ENCODE measurements at places on chromosomes 1 and 21.

- DNase-seq, result peak; percentile 8
Measured at GRCh38 chr1:203127666-203128430, at the start of gene ADORA1. TSS of gene ADORA1 (plus strand) at chr1:203127726. CDS start at chr1:203128842, 1,116 bp downstream.

DNA sequence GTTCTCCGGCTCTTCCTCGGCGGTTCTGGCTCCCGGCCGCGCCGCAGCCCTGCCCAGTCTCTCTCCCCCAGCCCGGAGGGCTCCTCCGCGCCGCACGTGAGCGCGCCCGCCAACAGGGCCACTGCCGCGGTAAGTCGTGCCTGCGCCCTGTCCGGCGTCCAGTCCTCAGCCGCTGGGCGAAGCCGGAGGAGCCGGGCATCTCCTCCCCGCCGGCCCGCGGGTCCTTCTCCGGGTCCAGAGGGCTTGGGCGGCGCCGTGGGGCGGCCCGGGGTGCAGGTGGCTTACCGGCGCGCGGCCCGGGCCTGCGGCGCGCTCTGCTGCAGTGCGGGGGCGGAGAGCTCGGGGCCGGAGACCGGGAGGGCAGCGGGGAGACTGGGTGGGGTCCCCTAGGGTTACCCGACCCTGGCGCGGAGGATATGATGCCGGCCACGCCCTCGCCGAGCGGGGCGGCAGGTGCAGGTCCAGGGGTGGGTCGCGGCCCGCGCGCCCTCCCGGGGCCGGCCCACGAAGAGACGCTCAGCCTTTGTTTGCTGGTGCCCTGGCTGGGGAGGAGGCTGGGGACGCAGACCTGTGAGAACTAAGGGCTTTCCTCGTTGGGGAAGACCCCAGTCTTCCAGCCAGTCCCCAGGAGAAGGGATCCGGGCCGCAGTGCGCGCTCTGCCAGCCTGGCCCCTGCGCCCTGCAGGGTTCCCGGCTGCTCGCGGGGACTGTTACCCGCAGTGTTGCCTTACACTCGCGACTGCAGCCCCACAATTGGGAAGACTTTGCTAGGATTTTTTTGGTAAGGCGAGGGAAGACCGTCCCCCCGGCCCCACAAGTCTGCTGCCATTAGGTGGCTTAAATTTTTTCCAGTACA lies at the start of gene DOP1B:
TSS of gene DOP1B (plus strand) at position 10 of the 856 bp plus-strand sequence. CDS start 7,910 bp downstream, outside the sequence.
- peak; percentile 48 for DNase-seq

DNA sequence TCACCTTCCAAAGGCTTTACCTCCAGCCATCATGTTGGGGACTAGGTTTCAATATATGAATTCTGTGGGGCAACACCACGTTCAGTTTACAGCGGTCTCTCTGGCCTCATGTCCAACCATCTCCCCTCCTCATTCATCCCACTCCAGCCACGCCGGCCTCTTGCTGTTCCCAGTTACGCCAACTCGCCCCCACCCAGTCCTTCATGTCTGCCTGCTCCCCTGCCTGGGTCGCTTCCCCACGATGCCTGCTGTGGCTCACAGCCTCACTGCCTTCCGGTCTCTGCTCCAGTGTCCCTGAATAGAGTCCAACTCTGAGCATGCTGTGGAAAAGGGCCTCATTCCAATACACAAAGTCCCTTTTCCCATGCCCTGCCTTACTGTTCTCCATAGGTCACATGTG lies 193.8 kb downstream of the KIF26B start:
- no peak for DNase-seq

DNA sequence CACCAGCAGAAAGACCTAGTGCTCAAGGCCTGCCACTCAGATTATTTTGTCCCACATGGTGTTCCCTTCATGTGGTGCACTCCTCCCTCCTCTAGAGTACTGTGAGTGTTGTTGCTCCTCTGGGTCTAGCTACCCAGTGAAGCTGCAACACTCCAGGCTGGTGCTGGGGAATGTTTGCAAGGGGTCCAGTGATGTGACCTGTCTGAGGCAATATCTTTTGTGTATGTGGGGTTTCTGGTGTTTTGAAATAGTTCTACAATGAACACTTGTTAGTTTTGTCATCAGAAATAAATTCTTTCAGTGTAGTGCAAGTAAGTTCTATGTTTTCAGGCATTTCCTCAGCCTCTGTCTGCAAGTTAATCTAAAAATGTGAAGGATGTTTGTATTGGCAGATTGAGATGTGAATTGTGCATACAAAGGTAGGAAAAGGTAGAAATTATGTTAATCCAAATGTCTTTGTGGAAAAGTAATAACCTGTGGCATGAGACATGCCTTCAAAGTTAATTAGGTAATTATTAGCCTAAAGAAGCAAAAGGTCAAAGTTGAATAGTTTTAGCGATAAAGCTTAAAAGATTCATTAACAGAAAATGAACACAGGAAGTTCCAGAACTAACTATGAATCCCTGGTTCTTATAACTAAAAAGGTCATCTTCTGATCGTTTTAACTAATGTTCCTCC lies 616.8 kb downstream of the LTN1 start:
- DNase-seq, result no peak

DNA sequence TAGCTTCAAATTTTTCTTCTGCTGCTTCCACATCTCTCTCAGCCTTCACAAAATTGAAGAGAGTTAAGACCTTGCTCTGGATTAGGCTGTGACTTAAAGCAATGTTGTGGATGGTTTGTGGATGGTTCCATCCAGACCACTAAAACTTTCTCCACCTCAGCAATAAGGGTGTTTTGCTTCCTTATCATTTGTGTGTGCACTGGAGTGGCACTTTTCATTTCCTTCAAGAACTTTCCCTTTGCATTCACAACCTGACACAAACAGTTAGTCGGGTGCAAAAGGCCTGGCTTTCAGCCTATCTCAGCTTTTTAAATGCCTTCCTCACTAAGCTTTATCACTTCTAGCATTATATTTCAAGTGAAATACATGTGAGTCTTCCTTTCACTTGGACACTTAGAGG lies 30.3 kb downstream of the DENND1B start:
- DNase-seq, result no peak

DNA sequence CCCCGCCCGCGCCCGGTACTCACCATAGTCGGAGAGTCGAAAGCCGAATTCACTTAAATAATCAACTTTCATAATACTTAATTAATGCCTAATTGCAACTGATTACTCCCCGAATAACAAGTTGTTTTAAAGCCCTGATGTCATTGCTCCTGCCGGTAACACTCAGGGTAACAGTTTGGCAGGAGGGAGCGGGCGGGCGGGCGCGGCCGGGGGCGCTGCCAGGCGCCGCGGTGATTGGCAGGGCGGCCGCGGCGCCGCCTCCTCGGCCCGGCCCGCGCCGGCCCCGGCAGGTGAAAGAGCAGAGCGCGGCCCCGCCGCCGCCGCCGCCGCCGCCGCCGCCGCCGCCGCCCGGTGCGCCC lies 102.2 kb downstream of the CASZ1 start:
- no peak for DNase-seq

GRCh38 chr1:10623686-10624145 lies 149.0 kb downstream of the PEX14 start:
- DNase-seq, result no peak

GRCh38 chr1:31762726-31763670 lies 1.1 kb downstream of the ADGRB2 start:
- peak; percentile 78 for DNase-seq

- no peak for DNase-seq
Measured at GRCh38 chr21:45260191-45260825, 27.4 kb downstream of the POFUT2 start.

DNA sequence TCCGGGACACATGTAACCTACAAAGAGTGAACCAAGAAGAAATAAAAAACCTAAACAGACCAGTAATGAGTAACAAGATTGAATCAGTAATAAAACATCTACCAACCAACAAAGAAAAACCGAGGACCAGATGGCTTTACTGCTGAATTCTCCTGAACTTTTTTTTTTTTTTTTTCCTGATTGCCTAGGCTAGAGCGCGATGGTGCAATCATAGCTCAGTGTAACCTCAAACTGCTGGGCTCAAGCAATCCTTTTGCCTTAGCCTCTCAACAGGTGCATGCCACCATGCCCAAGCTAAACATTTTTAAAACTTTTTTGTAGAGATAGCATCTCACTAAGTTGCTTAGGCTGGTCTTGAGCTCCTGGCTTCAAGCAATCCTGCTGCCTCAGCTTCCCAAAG lies 11.2 kb upstream of the FGGY start:
- DNase-seq, result no peak

DNA sequence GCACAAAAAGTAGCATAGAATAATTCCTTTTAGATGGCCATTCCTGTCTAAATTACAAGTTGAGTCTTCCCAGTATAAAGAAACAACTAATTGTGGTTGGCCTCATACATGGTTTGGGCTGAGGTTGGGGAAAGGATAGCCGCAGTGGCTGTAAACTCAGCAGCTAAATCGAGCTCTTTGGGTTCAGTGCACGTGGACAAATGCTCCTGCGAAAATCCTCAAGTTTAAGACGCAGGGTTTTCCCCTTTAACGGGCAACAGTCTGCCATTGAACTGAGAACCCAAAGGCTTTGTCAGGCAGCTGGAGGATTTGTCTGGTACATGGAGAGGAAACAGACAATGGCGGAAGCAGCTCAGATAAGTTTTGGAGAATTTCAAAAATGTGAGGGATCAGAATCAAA lies 331.9 kb downstream of the TGFB2 start:
- no peak for DNase-seq

- no peak for DNase-seq
Measured at GRCh38 chr1:51629918-51630317, 13.0 kb downstream of the OSBPL9 start.

- DNase-seq, result no peak
Measured at GRCh38 chr1:165354739-165355138, 1.8 kb downstream of the LMX1A start.

- DNase-seq, result no peak
Measured at GRCh38 chr21:14771593-14771992, 225.5 kb upstream of the SAMSN1 start.

- no peak for DNase-seq
Measured at GRCh38 chr1:5105744-5106143, 451.3 kb downstream of the AJAP1 start.

DNA sequence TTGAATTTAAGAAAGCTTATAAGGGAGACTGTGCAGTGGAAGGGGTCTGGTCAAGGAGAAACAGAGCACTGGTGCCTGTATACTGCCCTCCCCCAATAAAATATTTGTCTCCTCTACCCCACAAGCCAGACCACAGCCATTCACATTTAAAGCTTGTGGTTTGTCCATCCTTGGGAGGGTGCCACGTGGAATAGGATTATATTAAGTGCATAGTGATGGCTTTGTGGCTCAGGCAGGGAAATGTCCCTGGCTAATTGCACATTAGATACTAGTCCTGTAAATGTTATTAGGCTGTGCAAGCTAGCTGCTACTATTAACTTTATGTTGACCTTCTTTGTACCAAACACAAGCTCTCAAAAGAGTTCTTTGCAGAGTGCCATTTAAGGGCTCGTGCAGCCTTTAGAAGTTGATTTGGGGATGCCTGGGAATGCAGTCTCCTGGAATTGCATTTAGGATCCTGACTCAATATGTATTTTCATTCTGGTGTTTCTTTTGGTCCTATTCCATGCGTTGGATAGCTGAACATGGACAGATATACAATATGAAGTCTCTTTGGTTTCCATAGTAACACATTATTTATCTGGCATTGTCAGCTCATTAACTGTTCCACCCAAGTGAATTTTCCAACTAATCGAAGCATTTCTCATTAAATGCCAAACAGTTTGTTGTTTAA lies 210.6 kb downstream of the ROR1 start:
- no peak for DNase-seq

DNA sequence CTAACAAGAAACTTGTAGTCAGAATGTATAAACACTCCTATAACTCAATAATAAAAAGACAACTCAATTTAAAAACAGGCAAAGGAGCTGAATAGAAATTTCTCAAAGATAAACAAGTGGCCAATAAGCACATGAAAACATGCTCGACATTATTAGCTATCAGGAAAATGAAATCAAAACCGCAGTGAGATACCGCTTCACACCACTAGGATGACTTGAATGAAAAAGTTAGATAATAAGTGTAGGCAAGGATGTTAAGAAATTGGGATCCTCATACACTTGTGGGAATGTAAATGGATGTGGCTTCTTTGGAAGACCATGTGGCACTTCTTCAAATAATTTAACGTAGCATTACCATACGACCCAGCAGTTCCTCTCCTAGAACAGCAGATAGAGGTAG lies 8.9 kb downstream of the RALGPS2 start:
- DNase-seq, result no peak

DNA sequence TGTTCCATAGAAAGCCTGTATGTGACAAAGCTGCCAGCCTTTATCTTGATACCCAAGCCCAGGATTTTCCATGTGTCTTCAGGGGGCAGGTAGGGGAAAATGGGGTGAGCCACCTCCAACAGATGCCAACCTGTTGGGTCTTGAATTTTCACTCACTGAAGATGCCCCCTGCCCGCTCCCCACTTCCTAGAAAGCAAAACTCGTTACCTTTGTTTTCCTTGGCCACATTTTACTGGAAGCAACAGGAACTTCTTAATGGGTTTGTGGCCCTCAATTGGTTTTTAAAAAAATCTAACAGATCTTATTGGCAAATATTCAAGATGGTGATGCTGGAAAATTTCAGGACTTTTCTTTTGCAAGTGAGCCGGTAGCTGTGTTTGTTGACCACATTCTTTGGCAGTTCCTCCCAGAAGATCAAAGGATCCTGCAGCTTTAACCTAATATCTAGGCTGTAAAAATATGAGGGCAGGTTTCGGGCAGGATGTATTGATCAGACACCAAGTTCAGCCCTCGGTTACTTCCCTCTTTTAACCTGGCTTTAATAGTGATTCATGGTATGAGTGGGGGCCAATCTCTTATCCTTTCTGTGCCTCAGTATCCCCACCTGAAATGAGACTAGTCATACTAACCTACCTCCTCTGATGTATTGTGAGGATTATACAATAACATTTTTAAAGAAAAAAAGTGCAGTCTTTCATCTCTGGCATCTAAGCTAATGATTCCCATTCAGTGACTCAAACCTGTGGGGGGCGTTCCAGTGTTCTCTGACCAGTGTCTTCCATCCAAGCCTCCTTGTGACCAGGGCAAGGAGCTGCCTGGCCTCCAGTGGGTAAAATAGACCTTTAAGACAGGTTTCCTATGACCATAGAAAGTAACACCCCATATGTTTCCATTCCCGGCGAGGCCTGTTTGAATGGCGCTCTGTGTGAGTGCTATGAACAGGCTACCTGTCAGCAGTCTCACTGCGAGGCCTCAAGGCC lies 21.3 kb upstream of the GNPAT start:
- no peak for DNase-seq

DNA sequence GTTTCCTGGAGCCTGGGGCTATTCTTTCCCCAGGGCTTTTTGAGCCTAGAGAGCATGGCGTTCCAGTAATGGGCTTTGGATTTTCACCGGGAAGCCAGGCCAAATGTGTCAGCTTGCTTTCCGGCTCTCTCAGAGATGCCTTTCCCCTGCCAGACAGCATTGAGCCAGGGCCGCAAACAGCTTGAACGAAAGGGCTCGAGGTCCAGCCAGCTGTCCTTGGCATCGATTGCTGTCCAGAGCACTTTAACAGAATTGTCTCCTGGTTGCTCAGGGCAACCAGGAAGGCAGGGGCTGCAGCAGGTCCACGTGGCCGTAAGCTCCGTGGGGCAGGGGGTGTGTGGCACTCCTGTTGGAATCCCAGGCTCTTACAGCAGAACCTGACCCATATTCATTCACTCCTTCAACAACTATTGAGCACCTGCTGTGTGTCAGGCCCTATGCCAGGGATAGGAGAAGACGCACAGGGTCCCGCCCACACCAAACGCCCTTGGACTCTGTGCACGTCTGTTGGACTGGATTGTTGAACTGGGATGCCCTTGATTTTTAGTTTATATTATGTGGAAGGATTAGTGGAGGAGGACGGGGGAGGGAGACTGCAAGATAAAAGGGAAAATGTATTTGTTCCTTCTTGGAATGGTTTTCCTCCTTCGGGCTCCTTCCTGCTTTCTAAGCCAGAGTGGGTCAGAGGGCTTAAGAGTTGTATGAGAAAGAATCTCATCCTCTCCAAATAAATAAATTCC lies 38.7 kb upstream of the EFHD2 start:
- no peak for DNase-seq

- no peak for DNase-seq
Measured at GRCh38 chr1:15005116-15005515, 148.4 kb upstream of the TMEM51 start.

GRCh38 chr1:230231774-230232145 lies 164.7 kb downstream of the GALNT2 start:
- DNase-seq, result peak; percentile 18

All from activated naive CD8-positive, alpha-beta T cell treated with anti-CD3 and anti-CD28 coated beads, Interleukin-2, amount 50 U/mL, for 24 hours (primary cell).